Caco-2 (cell line): ENCODE measurements at places on chromosomes 7 and 10. TPM values are rescaled to one million over a fixed set of nuclear protein-coding genes. Genes with fewer than 3 reads are reported as not detected.

- H3K36me3 ChIP-seq = peaks cover 5% of the 10 kb centered on the region
- H3K4me3 ChIP-seq = no peak overlapping the region
- H3K4me1 ChIP-seq = no peaks in the 10 kb centered on the region
- no peak for DNase-seq
Measured at GRCh38 chr10:122233857-122234348, 37.2 kb upstream of the BTBD16 start.

DNA sequence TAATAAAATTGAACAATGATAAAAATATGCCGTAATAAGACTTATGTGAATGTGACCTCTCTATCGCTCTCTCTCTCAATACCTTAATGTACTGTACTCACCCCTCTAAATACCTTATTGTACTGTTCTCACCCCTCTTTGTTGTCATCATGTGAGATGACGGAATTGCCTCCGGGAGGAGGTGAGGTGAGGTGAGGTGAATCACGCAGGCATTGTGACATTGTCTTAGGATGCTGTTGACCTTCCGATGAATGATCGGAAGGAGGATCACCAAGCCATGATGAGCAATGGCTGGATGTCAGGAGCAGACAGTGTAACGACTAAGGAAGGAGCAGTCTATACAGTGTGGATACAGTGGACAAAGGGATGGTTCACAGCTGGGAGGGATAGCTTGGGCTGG, 87.4 kb upstream of the FAM20C start:
- H3K27ac ChIP-seq = no peak overlapping the region
- H3K36me3 ChIP-seq = no peaks in the 10 kb centered on the region
- DNase-seq = no peak
- no peak overlapping the region for H3K4me3 ChIP-seq
- H3K27me3 ChIP-seq = no peaks in the 10 kb centered on the region

FAM241B gene
- total RNA-seq = 24.9 and 30.2 TPM in 2 replicates

GRCh38 chr7:83519240-83519639, 129.7 kb downstream of the SEMA3E start:
- no peak overlapping the region for H3K4me3 ChIP-seq
- H3K27me3 ChIP-seq = no peaks in the 10 kb centered on the region
- no peak overlapping the region for H3K27ac ChIP-seq
- H3K4me1 ChIP-seq = peaks cover 8% of the 10 kb centered on the region; the same call in 1 of the 2 replicates
- no peaks in the 10 kb centered on the region for H3K36me3 ChIP-seq

DNA sequence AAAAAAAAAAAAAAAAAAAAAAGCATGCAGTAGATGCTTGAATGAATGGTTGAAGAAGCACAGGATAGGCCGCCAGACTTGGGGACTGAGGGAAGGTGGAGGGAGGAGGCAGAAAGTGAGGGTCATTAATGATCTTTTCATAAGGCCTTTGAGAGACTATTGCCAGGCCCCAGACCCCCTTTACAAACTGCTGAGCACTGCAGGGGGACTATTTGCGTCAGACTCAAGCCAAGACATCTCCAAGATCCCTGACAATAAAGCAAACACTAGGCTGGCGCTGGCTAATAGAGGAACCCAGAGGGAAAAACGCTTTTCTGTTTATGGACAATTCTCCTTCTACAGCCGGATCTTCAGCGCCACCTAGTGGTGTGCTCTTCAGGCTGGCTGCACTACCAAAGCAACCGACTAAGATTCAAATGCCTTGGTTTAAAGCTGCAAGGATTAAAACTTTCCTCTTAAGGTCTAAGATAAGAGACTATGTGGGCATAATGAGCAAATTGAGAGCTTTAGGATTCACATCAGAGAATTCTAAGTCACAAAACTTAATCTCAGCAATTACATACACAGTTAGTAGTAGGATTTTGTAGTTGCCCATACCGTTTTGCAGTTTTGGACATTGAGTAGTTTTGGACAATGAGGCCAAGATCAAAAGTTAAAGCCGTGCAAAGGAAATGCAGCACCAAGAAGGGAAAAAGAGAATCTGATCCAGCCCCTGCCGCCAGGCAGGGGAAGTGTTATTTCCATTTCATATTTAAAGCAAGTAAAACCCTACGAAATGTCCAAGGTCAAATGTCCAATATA, 17.9 kb upstream of the AGK start:
- no peaks in the 10 kb centered on the region for H3K4me1 ChIP-seq
- DNase-seq = peak; percentile 70
- no peaks in the 10 kb centered on the region for H3K36me3 ChIP-seq
- H3K4me3 ChIP-seq = no peak overlapping the region
- H3K27me3 ChIP-seq = peaks cover 3% of the 10 kb centered on the region

DYNC1I1 gene
- 6.8 and 8.3 TPM in 2 replicates for total RNA-seq

DNA sequence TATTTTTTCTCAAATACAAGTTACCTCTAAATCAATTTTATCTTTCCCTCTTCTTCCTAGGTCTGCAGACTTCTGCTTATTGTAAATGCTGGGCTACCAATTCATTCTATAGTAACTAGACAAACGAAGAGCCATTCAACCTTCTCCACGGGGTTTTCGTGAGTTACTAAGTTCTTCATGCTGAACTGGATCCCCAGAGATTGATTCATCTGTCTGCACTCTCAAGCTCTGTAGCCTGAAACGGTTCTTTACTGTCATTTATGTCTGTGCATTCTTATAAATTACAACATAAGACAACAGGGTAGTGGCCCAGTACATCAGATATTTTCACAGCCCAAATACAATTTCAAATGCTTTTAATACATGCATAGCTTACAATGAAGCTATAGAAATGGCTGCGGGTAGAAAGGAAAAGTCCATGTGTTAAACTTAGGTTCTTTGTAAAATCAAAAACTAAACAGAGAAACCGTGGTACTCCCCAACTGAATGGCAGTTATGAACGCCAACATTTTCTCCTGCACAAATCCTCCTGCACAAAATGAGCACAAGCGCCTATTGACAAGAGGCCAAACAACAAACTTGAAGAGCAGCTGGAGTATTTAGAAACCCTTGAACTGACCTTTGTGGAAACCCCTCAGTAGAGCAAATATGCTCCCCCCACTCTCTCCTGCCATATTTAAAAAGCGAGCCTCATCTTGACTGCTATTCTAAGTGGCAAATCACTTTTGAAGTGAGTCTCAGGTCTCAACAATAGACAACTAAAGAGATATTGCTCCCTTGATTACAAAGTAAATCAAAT, 20.7 kb downstream of the LAMB1 start:
- no peak for DNase-seq
- peaks cover 5% of the 10 kb centered on the region; the same call in 1 of the 2 replicates for H3K36me3 ChIP-seq
- peaks cover 26% of the 10 kb centered on the region for H3K4me1 ChIP-seq
- no peak overlapping the region for H3K27ac ChIP-seq
- no peak overlapping the region for H3K4me3 ChIP-seq
